Hepatocyte (in vitro differentiated cells): ENCODE measurements at places on chromosomes 5 and 9.

GRCh38 chr9:86039991-86040860 lies 59.1 kb downstream of the GOLM1 start:
- no peak for DNase-seq

- DNase-seq = no peak
Observed at GRCh38 chr5:82218374-82219156, 59.6 kb downstream of the RPS23 start.

GRCh38 chr5:89036166-89036565 lies 153.2 kb upstream of the MEF2C start:
- no peak for DNase-seq

GRCh38 chr5:40733879-40734563 lies 21.7 kb downstream of the TTC33 start:
- DNase-seq = peak; percentile 42

GRCh38 chr5:168552146-168552545 lies 23.0 kb downstream of the FBLL1 start:
- no peak for DNase-seq

GRCh38 chr5:57532513-57533497 lies 50.2 kb upstream of the ACTBL2 start:
- no peak for DNase-seq

DNA sequence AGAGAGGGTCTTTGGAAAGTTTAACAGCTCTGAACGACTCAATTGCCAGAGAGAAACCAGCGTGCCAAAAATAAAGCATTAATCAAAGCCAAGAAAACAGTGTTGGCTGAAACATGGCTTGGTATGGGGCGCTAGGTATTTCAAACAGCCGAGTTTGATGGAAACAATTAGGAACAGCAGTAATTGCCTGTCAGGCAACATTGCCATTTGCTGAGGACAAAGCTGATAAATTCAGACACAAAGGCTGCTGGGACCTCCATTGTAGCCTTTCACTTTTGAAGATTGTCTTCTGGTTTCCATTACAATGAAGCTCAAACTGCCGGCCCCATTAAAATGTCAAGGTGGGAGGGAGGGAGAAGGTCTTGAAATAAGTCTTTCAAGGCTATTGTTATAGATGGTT lies 125.4 kb upstream of the SPDL1 start:
- DNase-seq = no peak

GRCh38 chr9:91900797-91901177 lies 49.2 kb downstream of the ROR2 start:
- peak; percentile 32 for DNase-seq

- DNase-seq = no peak
Observed at GRCh38 chr5:175381130-175381529, 62.9 kb downstream of the DRD1 start.

DNA sequence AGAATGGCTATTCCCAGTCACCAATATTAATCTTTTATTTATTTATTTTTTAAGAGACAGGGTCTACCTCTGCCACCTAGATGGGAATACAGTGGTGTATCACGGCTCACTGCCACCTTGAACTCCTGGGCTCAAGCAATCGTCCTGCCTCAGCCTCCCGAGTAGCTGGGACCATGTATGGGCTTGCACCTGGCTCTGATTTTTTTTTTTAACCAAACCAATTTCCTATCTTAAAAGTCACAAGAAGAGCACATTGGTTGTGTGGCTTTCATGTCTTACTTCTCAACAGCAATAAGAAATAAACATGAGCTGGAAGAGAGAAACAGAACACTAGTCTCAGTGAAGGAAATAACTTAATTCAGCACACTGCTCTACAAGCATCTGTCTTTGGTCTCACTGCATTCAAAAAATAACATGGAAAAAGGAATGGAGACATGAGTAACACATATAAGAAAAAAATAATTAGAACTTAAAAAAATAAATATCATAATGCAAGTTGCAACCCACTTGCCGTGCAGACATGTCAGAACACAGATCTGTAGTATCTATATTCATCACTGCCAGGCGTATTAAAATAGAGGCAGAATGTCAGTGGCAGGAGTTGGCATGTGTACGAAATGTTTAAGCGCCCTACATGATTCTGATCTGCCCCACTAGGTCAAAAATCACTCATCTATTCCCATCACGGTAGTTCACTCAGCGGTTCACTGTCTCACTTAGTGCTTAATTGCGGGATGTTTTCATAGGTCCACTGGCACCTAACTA lies 66.4 kb downstream of the EFNA5 start:
- DNase-seq = no peak

GRCh38 chr5:83586874-83587776 lies 115.6 kb downstream of the VCAN start:
- no peak for DNase-seq

DNA sequence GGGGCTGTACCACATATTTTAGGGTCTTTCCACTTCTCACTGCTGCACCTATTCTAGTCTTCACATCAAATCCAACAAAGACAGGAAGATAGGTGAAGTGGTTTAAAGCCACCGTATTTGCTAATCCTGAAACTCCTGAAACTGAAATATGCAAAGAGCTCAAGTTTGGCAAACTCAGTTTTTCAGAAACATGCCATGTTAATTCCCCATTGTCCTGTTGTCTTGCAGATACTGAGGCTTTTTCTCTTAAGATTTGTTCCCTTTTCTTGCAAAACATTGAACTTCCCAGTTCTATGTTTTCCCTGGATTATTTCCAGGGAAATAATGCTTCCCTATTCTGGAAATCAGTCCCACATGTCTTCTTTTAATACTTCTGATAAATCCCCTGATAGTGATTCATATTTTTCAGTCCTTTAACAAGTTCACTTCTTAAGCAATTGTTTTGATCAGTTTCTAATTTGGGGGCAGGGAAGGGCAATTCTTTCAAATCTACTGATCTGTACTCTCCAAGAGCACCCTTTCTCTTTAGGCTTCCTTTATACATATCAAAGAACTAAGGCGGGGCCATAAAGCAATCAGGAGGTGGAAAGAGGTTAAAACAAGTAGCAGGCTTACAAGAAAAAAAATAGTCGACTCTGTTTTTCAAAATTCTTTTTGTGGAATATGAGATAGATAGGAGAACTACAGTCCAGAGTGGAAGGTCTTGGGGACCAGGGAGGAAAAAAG lies 648.5 kb downstream of the BNC2 start:
- DNase-seq = no peak

GRCh38 chr9:78921341-78921740 lies 624.4 kb downstream of the PSAT1 start:
- no peak for DNase-seq

DNA sequence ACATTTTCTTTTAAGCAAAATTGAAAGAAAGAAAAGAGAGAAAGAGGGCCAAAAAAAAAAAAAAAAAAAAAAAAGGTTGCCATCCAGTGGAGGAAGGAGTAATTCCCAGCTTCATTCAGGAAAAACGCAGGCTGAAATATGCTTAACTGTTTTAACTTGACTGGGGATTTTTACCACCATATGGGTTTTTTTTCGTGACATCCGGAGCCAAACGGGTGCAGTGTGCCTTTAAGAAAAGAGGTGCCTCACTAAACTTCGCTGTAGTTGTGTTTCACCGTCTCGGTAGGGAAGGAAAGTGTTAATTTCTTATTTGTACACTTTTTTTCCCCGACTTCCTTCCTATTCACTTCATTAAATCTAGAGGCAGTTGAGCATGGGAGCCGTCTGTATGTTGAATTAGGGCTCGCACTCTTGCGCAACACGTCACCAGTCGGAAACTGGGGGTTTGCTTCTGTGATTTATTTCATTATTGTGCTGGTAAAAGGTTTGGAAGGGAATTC lies 143.0 kb downstream of the SMARCA2 start:
- peak; percentile 46 for DNase-seq

DNA sequence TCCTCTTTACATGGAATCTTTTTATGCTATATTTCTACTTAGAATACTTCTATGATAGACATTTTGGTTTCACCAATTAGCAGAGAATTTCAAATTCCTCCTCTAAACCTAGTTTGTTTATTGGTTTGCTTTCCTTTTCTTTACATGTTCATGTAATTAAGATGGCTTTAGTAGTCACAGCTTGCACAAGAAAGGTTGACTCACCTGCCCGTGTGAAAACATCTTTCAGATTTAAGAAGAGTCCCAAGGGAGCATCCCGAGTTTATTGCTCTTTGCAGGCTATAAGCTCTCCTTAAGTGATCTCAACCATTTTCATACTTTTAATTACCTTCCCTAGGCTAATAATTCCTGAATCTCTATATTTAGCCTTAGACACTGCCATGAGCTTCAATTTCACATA lies 28.9 kb downstream of the TYRP1 start:
- no peak for DNase-seq

DNA sequence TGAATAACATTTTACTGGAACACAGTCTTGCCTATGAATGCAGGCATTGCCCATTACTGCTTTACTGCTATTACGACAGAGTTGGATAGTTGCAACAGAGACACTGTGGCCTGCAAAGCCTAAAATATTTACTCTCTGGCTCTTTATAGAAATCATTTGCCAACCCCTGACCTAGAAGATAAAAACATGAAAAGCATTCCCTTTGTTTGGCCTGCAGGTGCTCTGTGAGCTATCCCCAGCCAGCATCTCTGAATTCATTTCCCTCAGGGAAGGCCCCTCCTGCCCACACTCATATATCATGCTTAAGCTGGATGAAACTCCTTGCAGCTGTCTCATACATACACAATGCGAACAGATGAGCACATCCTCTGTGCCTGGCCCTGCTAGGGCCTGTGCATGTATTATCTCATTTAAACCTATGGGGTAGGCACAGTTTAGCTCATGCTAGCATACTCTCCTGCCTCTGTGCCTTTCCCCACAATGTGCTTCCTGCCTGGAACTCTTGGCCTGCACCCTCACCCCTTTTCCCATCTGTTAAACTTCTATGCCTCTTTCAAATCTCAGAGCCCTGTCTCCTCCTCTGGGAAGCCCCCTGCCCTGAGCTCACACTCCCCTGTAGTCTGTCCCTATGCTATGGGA lies 193.1 kb downstream of the PAX5 start:
- DNase-seq = no peak

GRCh38 chr5:174191850-174192655 lies 146.5 kb downstream of the NSG2 start:
- DNase-seq = no peak

GRCh38 chr5:154059039-154059430 lies 20.3 kb downstream of the MFAP3 start:
- no peak for DNase-seq

- DNase-seq = peak; percentile 70
Observed at GRCh38 chr9:13351778-13352386, 72.4 kb upstream of the MPDZ start.

GRCh38 chr9:7178729-7179128 lies 421.0 kb downstream of the KDM4C start:
- DNase-seq = no peak

- DNase-seq = no peak
Observed at GRCh38 chr5:96288845-96289185, 144.2 kb downstream of the PCSK1 start.

DNA sequence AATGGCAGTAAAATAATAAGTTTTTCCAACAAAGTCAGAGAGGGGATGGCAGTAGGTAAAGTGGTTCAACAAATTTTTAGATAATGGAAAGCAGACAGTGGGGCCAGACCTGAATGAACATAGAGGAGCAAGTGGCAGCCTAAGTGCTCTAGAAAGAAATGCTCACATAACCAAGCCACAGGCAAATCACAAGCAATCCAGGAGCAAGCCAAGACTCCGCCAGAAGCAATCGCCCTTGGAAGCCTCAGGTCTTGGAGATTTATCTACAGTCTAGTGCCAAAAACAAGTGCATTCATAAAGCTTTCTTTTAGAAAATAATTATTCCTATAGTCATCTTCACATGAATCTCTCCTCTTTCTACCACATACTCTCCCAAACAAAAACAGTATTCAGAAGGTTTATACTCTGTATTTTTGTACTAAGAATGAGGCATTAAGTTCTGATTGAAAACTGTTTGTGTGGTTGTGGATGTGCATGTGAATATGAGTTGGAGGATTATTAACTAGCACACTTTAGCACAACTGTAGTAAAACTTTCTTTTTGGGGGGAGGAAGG lies 375.5 kb downstream of the CDH9 start:
- no peak for DNase-seq

DNA sequence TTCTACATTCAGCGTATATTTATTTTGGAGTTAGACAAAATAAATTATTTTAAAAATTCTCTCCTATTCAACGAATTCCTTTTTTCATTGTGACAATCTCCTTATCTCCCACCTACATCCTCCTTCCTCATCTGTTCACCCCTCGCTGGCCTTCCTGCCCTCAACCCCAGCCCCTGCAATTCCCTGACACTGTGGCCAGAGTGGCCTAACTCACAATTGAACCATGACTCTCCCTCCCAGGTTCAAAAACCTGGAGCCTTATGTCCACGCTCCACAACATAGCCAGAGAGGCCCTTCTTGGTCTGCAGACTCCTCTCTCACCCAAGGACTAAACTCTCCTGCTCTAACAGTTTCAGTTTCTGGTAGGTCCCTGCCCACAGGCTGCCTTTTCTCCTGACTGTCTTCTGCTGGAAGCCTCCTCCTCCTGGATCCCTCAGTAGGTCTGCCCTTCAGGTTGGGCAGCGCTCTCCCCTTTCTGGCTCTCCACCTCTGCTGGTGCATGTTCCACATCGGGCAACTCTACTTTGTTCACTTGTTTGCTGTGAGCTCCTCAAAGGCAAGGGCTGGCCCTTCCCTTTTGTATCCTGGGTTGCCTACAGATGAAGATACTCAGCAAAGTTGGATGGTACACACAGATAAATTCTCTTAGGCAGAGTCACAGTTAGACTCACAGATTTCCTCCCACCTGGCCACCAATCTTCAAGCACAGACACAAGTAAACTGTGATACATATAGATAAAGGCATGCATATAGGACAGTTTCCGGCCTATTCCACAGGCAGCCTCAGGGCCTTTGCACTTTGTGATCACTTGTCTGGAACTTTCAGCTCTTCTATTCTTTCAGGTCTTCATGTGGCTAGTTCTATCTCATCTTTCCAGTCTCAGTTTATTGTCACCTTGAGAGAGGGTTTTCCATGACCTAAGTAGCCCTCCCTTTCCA lies 19.8 kb upstream of the MYORG start:
- no peak for DNase-seq

- peak; percentile 9 for DNase-seq
Observed at GRCh38 chr5:135307143-135307903, 91.7 kb downstream of the MACROH2A1 start.

GRCh38 chr9:29969408-29969807 lies 2396.1 kb upstream of the C9orf72 start:
- no peak for DNase-seq

DNA sequence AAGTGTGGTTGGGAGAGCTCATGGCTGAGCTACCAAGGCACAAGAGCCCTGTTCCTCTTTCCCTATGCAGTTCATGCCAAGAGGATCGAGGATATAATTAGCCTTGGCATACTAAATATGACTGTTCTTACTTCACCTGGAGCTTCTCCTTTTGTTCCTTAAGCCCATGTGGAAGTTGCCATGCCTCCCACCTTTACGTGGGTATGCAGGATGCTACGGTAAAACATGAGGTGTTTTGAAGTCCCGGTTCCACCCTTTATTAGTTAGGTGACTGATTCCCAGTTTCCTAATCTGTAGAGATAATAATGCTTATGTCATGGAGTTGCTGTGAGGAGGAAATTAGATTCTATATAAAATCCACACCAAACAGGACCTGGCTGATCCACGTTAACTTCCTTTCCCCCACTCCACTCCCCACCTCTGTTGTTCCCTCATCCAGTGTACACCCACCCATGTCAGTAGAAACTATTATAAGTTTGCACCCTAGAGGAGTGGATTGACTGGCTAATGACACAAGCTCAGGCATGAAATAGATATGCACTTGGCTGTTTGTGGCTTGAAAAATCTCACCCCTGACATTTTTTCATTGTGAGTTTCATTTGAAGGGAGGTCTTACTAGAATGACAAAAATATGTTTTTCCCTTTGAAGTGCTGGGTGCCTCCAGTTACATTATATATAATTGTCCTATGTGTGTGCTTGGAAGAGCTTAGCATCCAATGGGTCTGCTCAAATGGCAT lies 36.8 kb upstream of the SHOC1 start:
- no peak for DNase-seq
